Adrenal gland (tissue), 19 donors: ENCODE measurements at places on chromosomes 5 and 9. TPM values are rescaled to one million over a fixed set of nuclear protein-coding genes. Genes with fewer than 3 reads are reported as not detected.

Gene NUTM2G
- not detected for polyA plus RNA-seq

Gene PCDHA1
- 0.05 TPM for polyA plus RNA-seq

Gene TLE1
- 43.7 TPM for polyA plus RNA-seq

Gene MYO10
- 2.2 TPM for polyA plus RNA-seq
